ENCODE measurements at places on chromosomes 12 and 14. TPM values are rescaled to one million over a fixed set of nuclear protein-coding genes. Genes with fewer than 3 reads are reported as not detected.

C14orf39 gene
- not detected for total RNA-seq

WNT5B gene
- 0.08 TPM for total RNA-seq

TCP11L2 gene
- total RNA-seq: 7.7 TPM

HNF1A gene
- not detected for total RNA-seq

LUM gene
- total RNA-seq: not detected

SDR9C7 gene
- not detected for total RNA-seq

ACRBP gene
- 0.86 TPM for total RNA-seq

SOX5 gene
- total RNA-seq: not detected

HOXC9 gene
- not detected for total RNA-seq

MON2 gene
- total RNA-seq: 19.1 TPM

MANSC4 gene
- total RNA-seq: not detected

CD27 gene
- 181 TPM for total RNA-seq

C12orf50 gene
- 0.16 TPM for total RNA-seq

Data from activated naive CD8-positive, alpha-beta T cell treated with anti-CD3 and anti-CD28 coated beads for 36 hours (primary cell).